ENCODE measurements at places on chromosomes 1 and 21.
A peak's percentile ranks its signal among the peaks of the same experiment; 100 is the strongest.

- H3K27me3 ChIP-seq: peaks cover 6% of the 10 kb centered on the region
- no peak for DNase-seq
- no peak overlapping the region for H3K27ac ChIP-seq
- H3K4me1 ChIP-seq: no peaks in the 10 kb centered on the region
Measured at GRCh38 chr1:178344513-178345091, 152.2 kb downstream of the CLEC20A start.

- no peak overlapping the region for H3K27ac ChIP-seq
- DNase-seq: no peak
- H3K36me3 ChIP-seq: no peaks in the 10 kb centered on the region
- no peaks in the 10 kb centered on the region for H3K4me1 ChIP-seq
- H3K27me3 ChIP-seq: peaks cover 10% of the 10 kb centered on the region
Measured at GRCh38 chr1:20210736-20211460, 24.6 kb upstream of the PLA2G2C start.

- H3K4me1 ChIP-seq: no peaks in the 10 kb centered on the region
- DNase-seq: no peak
- H3K27ac ChIP-seq: no peak overlapping the region
- H3K27me3 ChIP-seq: peaks cover 2% of the 10 kb centered on the region
- no peak overlapping the region for H3K4me3 ChIP-seq
Measured at GRCh38 chr1:94612525-94613204, 71.1 kb upstream of the F3 start.

GRCh38 chr1:6490181-6491080 lies 1.0 kb downstream of the PLEKHG5 start:
- H3K4me1 ChIP-seq: peaks cover 15% of the 10 kb centered on the region
- H3K4me3 ChIP-seq: peak overlapping the region; percentile 74
- DNase-seq: no peak
- no peak overlapping the region for H3K27ac ChIP-seq
- no peaks in the 10 kb centered on the region for H3K36me3 ChIP-seq

- no peak overlapping the region for H3K27ac ChIP-seq
- H3K4me1 ChIP-seq: no peaks in the 10 kb centered on the region
- no peaks in the 10 kb centered on the region for H3K36me3 ChIP-seq
- H3K27me3 ChIP-seq: peaks cover 19% of the 10 kb centered on the region
- DNase-seq: no peak
- H3K4me3 ChIP-seq: no peak overlapping the region
Measured at GRCh38 chr1:204345941-204346645, 13.6 kb downstream of the PLEKHA6 start.

- no peaks in the 10 kb centered on the region for H3K27me3 ChIP-seq
- peaks cover 12% of the 10 kb centered on the region for H3K36me3 ChIP-seq
- H3K4me1 ChIP-seq: peaks cover 8% of the 10 kb centered on the region
- DNase-seq: no peak
- H3K4me3 ChIP-seq: no peak overlapping the region
Measured at GRCh38 chr1:221084681-221085080, 205.4 kb downstream of the HLX start.

- no peak overlapping the region for H3K27ac ChIP-seq
- peaks cover 36% of the 10 kb centered on the region for H3K36me3 ChIP-seq
- H3K4me1 ChIP-seq: peaks cover 6% of the 10 kb centered on the region
- no peak for DNase-seq
Measured at GRCh38 chr1:42774928-42775526, 8.0 kb downstream of the C1orf50 start.

DNA sequence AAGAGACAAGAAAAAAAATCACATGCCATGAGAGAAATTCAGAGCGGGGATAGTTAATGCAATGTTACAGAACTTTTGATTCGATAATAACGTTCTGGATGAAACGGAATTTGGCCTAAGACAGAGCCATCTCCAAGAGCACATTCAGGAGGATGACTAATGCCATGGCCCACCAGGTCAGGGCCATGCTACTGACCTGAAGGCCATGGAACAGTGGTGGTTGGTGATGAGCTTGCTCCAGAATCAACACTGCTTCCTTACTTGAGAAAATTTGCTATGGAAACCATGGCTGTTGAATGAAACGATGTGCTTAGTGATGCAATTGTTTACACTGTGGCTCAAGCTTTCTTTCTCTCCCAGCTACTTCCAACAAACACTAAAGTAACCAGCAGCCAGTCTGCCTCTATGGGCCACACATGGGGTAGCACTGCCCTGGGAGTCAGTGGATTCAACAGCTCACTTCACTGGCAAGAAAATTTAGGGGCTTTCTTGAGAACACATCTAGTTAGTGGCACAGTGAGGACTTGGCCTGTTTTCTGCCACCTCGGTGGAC lies 299.1 kb downstream of the PCP4 start:
- no peaks in the 10 kb centered on the region for H3K36me3 ChIP-seq
- no peaks in the 10 kb centered on the region for H3K4me1 ChIP-seq
- H3K27ac ChIP-seq: no peak overlapping the region
- no peaks in the 10 kb centered on the region for H3K27me3 ChIP-seq
- H3K4me3 ChIP-seq: no peak overlapping the region

DNA sequence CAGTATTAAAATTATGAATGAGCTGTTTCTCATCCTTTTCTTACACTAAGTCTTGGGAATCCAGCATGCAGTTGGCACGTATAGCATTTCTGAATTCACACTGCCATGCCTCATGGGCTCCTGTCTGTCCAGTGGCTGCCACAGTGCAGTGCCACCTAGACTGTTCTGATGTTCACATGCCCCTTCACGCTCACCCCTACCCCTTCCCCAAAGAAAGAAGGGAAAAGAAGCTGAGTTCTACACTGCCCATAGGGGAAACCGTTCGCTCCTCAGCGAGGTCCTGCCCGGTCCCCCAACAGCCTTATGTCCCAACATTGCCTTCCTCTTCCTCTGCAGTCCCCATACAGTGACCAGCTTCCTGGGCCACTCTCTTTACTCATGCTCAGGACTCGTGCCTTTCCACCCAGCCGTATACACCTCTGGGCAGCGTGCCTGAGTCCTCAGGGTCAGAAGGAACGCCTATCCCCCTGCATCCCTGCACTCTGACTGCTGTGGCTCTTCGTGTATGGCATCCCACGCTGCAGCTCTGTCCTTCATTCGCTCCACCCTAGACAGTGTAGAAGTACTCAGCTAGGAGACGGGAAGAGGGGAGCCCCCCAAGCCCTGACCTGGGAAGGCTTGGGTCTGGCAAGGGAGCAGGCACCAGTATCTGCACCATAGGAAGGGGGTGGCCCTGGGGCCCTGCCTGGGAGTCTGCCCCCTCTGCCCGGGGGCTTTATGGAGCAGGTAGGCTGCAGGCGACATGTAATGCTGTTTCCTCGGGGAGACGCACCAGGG lies 24.1 kb upstream of the ARF1 start:
- H3K4me3 ChIP-seq: no peak overlapping the region
- no peak for DNase-seq
- H3K4me1 ChIP-seq: no peaks in the 10 kb centered on the region
- no peak overlapping the region for H3K27ac ChIP-seq
- no peaks in the 10 kb centered on the region for H3K36me3 ChIP-seq

DNA sequence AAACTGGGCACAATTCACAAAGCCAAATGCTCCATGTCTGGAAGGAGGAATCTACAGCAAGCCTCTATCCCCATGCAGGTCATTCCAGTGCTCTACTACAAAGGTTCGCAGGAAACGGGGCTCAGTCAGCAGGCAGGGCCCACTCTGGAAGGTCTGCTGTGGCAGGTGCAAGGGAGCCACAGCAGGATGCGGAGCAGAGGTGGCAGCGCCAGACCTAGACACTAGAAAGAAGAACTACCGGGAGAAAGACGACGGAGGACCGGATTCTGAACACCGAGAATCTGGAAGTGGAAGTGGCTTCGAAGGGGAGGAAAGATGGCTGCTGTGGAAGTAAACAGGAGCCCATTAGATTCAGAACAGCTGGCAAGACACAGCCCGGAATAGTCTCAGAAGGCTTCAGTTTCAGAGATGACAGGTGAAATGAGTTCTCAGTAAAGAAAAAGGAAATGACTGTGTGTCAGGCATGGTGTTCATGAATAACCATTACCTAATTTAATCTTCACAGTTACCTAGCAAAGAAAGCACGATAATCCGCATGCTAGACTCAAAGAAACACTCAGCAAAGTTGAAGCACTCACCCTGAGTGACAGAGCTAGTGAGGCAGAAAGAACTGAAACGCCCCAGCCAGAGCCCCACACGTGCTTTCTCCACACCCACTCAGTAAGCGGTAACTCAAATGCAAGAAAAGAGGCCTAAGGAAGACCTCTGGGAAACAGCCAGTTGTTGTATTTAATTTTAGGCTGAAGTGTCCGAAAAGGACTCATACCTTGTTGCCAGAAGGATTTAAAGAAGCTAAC lies 21.4 kb downstream of the SETD4 start:
- no peak overlapping the region for H3K4me3 ChIP-seq
- no peaks in the 10 kb centered on the region for H3K4me1 ChIP-seq
- DNase-seq: no peak
- peaks cover 35% of the 10 kb centered on the region for H3K36me3 ChIP-seq
- no peak overlapping the region for H3K27ac ChIP-seq
- H3K27me3 ChIP-seq: no peaks in the 10 kb centered on the region

DNA sequence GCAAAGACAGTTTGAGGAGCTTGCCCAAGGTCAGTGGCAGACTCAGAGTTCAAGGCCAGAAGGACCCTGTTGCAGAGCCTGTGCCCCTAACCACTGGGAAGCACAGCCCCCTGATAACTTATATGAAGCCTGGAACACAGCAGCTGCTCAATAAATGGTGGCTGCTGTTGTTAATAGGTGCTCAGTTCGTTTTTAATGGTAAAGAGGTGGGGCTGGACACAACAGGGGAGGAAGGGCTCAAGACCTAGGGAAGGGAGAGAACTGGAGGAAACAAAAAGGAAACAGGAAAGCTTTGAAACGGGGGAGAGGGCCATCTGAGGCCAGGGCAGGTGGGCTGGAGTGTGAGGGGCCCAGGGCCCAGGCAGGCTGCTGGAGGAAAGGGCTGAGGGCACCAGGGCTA lies 125.4 kb downstream of the LACTBL1 start:
- no peak overlapping the region for H3K4me3 ChIP-seq
- no peak overlapping the region for H3K27ac ChIP-seq
- peaks cover 21% of the 10 kb centered on the region for H3K27me3 ChIP-seq

DNA sequence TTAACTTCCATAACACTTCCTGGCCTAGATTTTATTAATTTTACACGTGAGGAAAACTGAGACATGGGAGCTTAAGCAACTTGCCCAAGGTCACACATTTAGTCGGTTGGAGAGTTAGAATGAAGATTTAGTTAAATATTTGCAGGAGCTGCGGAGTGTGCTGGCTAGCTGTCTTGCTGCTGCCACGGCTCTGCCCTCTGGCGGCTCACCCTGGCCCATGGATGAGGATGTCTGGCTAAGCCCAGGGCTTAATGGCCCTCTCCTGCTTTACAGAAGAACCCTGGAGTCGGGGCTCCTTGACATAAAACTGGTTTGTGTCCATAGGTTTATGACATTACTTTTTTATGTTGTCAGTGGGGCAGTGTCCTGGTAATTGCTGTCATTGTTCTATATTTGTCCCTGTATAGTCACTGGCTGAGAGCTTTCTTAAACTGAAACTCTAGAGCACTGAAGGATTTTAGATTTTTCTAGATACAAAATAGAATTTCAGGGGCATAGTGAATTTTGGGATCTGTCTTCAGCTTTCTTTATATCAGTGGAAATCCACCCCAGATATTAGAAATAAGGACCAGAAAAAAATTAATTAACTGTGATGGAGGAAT lies 88.9 kb upstream of the WLS start:
- no peak overlapping the region for H3K4me3 ChIP-seq
- H3K4me1 ChIP-seq: no peaks in the 10 kb centered on the region
- H3K27me3 ChIP-seq: no peaks in the 10 kb centered on the region
- H3K36me3 ChIP-seq: no peaks in the 10 kb centered on the region

- H3K4me1 ChIP-seq: peaks cover 10% of the 10 kb centered on the region
- H3K27me3 ChIP-seq: no peaks in the 10 kb centered on the region
- DNase-seq: peak; percentile 24
- peak overlapping the region; percentile 7 for H3K27ac ChIP-seq
- H3K36me3 ChIP-seq: no peaks in the 10 kb centered on the region
- H3K4me3 ChIP-seq: no peak overlapping the region
Measured at GRCh38 chr1:79777481-79778219, 771.1 kb upstream of the ADGRL4 start.

DNA sequence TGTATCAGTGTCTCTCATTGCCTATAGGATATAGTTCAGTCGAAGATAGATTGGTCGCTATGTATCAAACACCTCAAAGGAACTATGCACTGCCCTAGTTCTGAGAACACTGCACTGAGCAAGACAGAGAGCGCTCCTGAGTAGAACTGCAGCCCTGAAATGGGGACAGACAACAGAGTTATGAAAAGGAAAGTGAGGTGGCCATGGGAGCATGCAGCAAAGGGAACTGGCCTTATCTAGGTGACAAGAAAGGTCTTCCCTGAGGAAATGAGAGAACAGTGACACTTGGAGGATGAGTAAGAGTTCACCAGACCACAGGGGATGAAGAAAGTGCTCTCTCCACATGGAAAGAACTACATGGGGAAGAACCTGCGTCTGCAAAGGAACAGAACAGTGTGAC lies 7.5 kb upstream of the G0S2 start:
- peaks cover under 1% of the 10 kb centered on the region for H3K4me1 ChIP-seq

GRCh38 chr1:116020668-116021272 lies 44.5 kb downstream of the SLC22A15 start:
- no peaks in the 10 kb centered on the region for H3K27me3 ChIP-seq
- no peak overlapping the region for H3K4me3 ChIP-seq
- no peak overlapping the region for H3K27ac ChIP-seq
- H3K4me1 ChIP-seq: peaks cover 3% of the 10 kb centered on the region
- H3K36me3 ChIP-seq: peaks cover 21% of the 10 kb centered on the region
- DNase-seq: no peak

DNA sequence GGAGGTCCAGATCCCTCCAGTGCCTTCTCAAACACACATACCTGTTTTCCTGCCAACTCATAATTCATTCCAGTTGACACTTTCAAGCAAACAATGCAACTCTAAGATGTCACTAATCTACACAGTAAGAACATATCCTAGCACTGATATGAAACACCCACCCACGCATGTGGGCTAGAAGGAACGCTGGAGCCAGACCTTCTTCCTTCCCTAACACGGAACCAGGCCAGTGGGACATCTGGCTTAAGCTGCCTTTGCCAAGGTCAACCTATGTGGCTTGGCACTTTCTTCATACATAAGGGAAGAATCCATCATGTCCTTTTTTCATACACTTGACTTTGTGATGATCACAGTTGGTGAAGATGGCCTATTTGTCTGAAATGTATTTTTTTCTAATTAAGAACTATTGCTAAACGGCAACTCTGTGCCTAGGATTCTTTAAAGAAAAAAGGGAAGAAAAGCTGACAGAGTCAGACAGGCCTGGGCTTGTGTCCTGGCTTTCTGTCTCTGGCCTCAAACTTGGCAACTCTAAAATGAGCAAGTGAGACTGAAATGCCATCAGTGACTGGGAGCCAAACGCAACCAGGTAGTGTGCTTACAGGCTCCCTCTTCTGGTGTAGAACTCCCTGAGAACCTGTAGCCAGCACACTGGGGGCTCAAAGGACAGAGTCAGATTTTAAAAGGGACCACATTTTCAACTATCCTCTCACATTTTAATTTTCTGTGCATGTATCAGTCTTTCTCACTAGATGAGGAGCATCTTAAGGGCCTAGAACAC lies 92.6 kb upstream of the BEND5 start:
- no peak overlapping the region for H3K4me3 ChIP-seq
- no peak for DNase-seq
- H3K27me3 ChIP-seq: peaks cover 6% of the 10 kb centered on the region
- no peak overlapping the region for H3K27ac ChIP-seq

Data from memory B cell (primary cell).